ENCODE measurements at places on chromosomes 1 and 21. TPM values are rescaled to one million over a fixed set of nuclear protein-coding genes. Genes with fewer than 3 reads are reported as not detected.

DNA sequence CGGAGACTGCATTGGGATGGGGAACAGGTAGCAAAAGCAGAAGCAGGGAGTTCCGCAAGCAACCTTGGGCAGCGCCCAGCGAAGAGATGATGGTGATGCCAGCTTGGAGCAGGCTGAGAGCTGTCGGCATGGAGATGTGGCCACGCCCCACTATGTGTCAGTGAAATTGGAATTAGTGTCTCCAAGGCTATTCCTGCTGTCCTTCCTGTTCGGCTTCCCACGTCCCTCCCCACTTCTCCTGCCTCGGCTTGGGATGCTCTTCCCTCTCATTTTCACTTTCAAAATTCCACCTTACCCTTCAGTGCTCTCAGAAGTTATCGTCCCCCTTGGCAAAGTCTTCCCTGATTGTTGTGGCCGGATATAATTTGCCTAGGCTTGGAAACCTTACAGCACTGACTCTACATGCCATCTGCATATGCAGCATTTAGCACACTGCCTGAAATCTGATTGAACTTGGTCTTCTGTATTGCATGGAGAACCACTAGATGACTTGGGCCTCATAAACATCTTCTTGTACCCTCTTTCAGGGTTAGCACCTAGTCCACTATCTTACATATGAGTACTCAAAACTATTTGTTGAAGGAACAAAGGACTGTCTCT is 270.7 kb upstream of the RUNX1 start:
- no peak for DNase-seq

PROK1 gene
- not detected for total RNA-seq

GRCh38 chr1:204617256-204618147 is 68.0 kb downstream of the LRRN2 start:
- no peak for DNase-seq

DNA sequence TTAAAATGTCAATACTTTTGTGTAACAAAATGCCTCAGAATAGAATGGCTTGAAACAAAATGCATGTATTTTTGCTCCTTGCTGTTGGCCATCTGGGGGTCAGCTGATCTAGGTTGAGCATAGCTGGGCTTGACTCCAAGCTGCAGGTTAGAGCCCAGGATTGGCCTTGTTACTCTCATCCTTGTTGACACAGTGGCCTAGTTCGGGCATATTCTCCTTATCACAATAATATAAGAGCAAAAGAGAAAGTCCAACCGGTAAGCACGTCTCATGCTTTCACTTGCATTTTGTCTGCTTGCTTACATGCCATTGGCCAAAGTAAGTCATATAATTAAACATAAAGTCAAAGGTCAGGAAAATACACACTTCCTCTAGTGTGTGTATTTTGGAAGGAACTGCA is 456.2 kb downstream of the KCNT2 start:
- no peak for DNase-seq

CYP4A22 gene
- total RNA-seq = 0.16 TPM

GRCh38 chr1:51524817-51525216 is 5.8 kb upstream of the EPS15 start:
- no peak for DNase-seq

DNA sequence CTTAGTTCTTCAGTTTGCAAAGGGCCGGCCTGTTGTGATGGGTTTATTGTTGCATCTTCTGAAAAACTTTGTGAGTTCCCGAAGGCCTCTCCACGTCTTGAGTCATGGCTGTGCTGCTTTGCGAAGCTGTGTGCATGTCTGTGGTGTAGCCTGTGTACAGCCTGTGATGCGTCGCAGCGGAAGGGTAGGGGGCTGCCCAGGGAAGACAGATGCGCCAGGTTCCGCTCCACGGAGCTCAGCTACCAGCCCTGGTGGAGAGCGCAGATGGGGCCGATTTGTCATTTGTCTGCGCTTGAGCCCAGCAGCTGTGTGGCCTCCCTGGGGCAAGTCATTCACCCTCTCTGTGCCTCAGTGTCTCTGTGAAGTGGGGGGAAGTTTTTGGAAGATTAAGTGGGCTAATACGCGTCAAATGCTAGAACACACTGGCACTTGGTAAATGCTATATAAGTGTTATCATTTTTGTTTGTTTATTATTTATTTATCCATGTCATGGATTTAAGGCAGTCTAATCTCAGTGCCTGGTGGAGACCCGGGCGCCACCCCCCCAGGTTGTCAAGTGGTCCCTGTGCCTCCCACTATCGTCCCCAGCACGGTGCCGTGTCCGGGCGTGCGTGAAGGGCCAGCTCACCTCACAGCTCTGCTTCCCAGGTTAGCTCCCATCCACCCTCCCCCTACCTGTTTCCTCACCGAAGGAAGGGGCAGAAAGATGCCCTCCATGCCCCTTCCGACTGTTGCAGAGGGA is 8.4 kb downstream of the PDE9A start:
- no peak for DNase-seq

LYPD8 gene
- total RNA-seq = not detected

- no peak for DNase-seq
Observed at GRCh38 chr21:39085843-39086405, 97.3 kb downstream of the PSMG1 start.

DUSP23 gene
- total RNA-seq = 15.5 TPM
